K562 (cell line): ENCODE measurements at places on chromosomes 12 and 14.

DNA sequence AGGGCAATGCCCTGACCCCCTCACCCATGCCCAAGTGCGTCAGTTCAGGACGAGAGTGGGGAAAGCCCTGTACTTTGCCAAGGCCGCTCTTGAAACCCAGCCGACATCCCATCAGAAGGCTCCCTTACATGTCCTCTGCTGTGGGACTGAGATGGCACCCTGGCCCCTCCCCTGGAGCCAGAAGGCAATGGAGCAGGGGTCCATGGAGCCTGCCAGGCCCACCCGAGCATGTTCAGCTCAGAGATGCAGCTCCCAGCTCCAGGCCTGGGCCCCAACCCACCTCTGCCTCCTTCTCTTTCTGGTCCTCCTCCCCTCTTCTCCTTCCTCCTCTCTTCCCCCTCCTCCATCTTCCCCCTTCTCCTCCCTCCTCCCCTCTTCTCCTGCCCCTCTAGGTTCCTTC lies 95.5 kb downstream of the PAPOLA start:
- no peak for DNase-seq

DNA sequence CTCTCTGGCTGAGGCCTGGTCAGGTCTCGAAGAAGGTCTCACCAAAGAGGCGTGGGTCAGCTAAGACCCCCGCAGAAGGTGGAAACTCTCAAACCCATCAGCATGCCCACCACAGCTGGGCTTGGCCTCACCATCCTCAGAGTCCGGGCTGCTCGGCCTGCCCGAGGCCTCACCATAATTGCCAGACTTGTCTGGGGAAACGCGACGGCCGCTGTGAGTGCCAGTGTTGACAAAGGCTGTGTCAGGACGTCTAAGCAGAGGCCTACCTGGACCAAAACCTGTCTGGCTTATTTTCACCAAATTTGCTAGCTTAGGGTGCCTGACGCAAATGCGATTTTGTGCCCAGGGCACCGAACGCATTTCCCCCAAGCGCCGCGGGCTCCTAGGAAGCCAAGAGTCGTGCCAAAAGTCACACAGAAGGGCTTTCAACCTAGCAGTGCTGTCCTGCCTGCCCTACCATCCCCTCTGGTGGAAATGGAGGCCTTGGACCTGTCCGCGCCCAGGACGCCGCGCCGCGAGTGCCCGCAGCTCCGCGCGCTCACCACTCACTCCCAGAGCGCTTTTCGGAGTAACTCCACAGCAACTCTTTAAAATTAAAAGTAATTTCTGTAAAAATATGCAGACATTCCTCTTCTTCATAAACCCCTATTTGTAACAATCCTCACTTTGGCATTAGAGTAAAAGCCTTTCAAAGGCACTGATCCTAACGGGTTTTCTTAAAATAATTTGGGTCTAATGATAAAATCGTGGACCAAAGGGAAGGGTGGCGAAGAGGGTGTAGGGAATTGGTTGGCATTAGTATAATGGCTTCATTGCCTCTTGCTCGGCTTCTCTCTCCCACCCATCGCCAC lies 1.2 kb upstream of the ALX1 start:
- no peak for DNase-seq

GRCh38 chr12:96196781-96197180 lies 2.6 kb downstream of the ELK3 start:
- DNase-seq = no peak

DNA sequence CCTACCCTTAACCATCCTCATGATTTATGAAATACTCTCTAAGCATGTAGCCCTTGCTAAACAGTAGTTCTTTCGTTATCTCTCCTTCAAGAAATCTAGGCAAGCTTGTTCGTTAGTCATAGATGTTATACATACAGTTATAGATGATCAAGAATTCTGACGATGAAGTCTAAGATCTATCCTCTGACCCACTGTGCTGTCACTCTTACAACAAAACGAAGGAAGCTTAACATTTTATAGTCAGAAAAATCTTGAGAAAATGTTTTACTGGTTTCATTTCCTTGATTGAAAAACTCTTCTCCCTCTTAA lies 68.9 kb downstream of the SPPL3 start:
- no peak for DNase-seq

DNA sequence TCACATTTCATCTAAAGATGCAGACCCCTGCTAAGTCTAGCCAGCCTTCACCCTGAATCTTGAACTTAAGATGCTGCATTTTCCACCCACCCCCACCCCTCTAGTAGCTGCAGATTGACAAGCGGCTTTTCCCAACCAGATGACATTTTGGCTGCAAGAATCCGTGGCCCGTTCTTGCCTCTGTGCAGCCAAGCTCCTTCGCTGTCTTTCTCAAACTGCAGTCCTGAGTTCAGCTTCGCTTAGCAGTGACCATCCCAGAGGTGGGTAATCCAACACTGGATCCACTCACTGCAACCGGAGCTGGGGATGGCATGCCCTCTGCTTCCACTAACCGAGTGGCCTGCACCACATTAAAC lies 765 bp upstream of the NFYB start:
- no peak for DNase-seq

DNA sequence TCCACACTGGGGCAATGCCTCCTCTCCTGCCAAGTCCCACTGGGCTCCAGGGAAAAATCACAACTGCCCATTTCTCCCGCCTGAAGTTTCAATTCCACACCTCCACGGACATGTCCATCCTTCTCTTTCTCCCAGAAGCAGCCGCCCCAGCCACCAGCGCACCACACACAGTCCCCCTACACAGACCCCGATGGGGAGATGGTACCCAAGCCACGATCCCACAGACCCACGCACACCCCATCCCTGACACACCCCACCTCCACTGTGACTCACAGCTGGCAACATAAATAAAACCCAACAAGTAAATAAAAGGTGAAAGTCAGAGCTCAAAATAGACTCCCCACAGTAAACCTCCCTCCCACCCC lies 2.6 kb downstream of the MSI1 start:
- no peak for DNase-seq

DNA sequence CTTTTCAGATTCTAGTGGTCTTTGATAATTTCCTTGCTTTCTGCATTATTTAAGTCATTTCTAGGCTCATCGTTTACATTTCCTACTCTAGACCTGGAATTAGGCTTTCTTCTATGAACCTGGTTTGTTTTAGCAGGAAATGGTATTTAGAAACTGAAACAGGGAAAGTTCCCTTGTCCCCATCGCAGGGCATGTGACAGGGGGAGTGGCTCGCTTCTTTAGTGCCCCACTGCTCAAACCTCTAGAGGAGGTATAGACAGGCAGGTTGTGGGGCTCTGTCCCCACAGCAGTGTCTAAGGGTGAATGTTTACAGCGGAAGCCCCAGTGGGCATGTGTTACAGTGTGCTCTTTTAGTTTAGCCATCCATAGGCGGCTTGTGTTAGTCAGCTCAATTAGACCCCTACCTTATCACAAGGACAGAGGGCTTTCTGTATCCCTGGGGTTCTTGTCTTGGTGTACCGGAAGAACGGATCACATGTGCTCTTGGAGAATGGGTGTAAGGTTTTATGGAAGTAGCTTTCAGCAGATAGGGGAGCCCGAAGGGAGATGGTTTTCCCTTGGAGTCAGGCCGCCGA lies 25.0 kb downstream of the IFT81 start:
- no peak for DNase-seq

GRCh38 chr14:54590481-54590880 lies 23.6 kb downstream of the SAMD4A start:
- no peak for DNase-seq

GRCh38 chr14:54840336-54840735 lies 62.3 kb downstream of the GCH1 start:
- no peak for DNase-seq

DNA sequence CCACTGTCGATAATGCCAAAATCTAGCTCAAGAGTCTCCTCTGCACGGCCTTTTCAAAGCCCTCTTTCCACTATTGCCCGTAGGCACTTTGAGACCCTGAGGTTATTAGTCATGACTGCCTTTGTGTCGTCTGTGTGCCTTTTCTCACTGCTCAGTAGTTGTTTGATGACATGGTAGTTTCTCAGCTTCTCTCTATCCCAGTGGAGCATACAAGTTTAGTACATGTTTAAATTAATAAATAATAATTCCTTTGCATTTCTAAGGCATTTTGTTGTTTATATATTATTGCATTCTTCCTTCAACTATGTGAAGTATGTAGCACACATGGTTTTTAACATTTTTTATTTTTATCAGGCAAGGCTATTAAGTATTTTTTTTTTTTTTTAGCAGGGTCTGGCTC lies 458.1 kb downstream of the PCNX1 start:
- DNase-seq = no peak

- no peak for DNase-seq
These were observed 15.7 kb downstream of the SMCO2 start for GRCh38 chr12:27462151-27462694.

DNA sequence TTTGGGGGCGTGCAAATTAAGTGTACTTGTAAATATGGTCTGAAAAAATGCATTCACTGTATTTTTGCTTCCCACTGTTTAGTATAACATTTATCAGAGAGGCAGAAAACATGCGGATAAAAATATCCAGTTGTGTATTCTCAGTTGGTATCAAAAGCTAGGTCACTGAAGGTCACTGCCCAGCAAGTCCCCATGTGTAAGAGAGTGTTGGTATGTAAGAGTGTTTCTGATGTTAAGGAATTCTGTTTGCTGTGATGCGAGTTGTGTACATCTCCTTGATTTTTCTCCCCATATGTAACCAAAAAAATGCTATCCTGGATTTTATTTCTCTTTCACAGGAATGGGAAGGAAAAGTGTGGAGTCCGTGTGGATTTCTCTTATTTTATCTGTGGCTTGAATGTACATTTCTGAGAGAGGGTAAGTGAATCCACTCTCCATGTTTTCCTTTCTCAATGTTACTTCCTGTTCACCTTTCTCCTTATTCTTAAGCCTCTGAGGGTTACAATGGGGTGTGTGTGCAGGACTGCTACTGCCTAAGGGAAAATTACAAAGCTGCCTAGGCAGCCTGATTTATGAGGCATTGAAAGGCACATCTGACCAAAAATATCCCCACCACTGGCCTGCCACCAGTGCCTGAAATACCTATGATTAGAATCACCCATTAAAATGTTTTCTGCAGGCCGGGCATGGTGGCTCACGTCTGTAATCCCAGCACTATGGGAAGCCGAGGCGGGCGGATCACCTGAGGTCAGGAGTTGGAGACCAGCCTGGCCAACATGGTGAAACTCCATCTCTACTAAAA lies 97.9 kb upstream of the USP44 start:
- no peak for DNase-seq

GRCh38 chr14:98864211-98864610 lies 407.8 kb downstream of the BCL11B start:
- DNase-seq = no peak

- no peak for DNase-seq
These were observed 23.6 kb upstream of the FERMT2 start for GRCh38 chr14:52974406-52974805.

DNA sequence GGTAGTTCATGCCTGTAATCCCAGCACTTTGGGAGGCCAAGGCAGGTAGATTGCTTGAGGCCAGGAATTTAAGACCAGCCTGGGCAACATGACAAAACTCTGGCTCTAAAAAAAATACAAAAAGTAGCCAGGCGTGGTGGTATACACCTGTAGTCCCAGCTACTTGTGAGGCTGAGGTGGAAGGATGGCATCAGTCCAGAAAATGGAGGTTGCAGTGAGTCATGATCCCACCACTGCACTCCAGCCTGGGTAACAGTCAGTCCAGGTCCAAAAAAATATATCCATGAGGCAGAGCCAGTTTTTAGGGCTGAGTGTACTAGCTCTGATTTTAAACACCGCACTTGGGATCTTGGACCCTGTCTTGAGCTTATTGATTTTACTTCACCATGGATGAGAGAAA lies 30.6 kb upstream of the FICD start:
- no peak for DNase-seq

DNA sequence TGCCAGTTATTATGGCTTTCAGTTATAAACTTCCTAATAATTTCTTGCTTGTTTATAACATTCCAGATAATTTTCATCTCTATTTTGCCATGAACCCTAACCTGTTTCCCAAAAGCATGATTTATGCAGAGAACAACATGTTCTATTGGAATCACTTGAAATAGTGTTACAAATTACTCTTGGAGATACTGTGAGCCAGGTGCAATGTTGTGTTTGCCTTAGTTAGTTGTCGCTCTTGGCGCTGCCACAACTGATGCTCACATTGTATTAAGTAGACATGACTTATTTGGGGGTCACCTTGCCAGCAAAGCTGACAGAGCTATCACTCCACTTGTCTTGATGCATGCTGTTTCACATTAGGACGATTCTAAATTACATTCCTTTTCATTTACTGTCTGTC lies 49.4 kb downstream of the TSPAN8 start:
- no peak for DNase-seq

DNA sequence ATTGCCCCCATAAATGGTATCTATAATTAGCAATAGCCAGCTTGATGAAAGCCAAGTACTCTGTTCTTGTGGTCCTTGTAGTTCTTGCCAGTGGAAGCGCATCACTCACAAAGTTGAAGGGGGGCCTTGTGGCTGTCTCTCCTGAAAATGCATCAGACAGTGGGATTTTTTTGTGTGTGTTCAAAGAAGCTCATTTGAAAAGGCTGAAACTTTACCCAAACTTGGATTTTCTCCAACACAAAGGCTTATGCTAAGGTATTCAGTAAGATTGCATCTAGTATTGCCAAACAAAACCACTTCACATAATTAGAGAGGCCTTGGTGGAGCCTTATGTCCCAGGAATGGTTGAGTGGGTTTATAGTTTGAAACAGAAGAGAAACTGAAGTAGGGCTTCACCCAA lies 216.7 kb upstream of the TMTC1 start:
- no peak for DNase-seq

DNA sequence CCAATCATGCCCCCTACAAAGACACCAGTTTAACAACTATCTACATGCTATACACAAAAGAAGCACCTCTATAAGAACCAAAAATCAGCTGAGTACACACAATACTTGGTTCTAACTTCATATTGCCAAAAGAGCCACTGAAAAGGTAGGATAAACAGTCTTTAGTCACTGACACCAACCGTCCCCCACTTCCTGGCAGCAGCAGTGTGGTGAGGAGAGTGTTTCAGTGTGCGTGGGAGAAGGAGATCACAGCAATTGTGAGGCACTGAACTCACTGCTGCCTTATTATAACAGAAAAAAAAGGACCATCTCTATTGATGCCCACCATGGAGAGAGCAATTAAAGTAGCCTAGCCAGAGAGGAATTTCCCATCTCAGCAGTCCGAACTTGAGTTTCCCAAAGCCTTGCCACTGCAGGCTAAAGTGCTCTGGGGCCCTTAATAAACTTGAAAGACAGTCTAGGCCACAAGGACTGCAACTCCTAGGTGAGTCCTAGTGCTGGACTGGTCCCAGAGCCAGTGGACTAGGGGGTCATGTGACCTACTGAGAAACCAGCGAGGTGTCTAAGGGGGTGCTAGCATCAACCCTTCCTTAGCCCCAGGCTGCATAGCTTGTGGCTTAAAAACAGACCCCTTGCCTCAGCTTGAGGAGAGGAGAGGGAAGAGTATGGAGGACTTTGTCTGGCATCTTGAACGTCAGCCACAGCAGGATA lies 37.1 kb upstream of the LMNTD1 start:
- DNase-seq = no peak
